Stimulated activated CD8-positive, alpha-beta memory T cell treated with anti-CD3 and anti-CD28 coated beads, Interleukin-15, amount 100 ng/mL, for 4 hours (primary cell): ENCODE measurements at places on chromosomes 6 and 20.

DNA sequence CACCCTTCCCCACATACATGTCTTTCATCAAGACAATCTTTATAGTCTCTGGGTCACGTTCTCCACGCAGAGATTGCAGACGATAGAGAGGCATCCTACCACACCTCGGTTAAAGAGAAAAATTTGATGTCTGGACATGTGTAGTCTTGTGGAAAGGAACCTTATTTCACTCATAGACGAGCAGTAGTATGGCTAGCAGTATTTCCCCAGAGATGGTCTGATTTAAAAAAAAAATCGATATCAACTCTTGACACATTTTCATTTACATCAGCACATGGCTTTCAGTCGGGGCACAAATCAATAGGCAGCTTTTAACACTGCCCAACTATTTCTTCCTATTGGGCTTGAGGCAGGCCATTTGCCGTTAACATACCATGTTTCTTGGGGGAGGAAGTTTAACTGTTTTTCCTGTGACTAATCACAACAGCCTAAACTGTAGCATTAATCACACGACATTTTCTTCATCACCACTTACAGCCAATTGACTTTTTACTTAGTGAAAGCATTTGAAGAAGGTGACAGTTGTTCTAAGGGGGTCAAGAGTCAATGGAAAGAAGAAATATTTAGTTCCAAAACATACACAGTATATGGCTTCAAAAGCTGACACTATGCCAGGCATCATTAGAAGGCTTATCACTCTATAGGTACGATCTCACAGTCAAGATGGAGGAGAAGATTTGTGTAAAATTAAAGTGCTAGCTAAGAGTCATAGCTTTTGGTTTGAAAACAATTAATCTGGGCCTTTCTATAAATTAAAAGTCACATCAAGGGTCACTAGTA, 129.5 kb upstream of the HDAC2 start:
- DNase-seq, result no peak

GRCh38 chr6:159679091-159680077, 13.7 kb downstream of the SOD2 start:
- DNase-seq, result no peak

GRCh38 chr6:99811636-99812035, 182.4 kb downstream of the MCHR2 start:
- DNase-seq, result no peak

- DNase-seq, result no peak
Observed at GRCh38 chr6:47130086-47130485, 88.0 kb upstream of the ADGRF1 start.

DNA sequence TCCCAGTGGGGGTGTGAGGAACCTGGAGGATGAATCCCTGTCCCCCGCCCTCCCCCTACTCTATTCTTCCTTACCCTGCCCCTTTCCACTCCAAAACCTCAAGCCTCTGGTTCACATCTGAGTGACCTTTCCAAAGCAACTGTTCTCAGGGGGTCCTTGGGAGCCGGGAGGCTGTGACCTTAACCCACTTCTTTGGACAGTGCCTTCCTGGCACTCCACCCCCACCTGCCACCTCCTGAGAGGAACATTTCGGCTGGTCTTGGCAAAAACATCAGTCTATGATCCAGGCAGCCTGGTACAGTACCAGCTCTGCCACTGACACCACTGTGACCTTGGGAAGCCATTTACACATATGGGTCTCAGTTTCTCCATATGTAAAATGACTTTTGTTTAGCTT, 121.7 kb downstream of the MRPL14 start:
- DNase-seq, result no peak

- DNase-seq, result no peak
Observed at GRCh38 chr20:41047975-41048305, 19.3 kb downstream of the TOP1 start.

- DNase-seq, result no peak
Observed at GRCh38 chr6:154012852-154013251, 26.2 kb upstream of the OPRM1 start.

DNA sequence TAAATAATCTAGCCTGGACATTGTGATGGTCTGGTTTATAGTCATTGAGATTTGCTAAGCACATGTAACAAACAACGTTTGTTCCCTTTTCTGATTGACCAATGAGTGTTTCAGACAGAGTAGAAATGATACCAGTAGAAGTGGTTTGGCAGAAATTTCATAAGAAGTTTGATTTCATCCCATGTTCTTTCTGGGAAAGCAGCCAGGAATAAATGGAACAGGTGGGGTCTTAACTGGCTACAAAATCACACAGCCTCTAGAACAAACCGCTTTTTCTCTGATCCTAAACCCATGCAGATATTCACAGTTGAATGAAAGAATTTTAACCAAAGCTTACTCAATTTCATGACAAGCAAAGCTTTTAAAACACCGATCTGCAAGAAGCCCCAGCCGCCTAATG, 227.5 kb downstream of the UST start:
- no peak for DNase-seq

- no peak for DNase-seq
Observed at GRCh38 chr20:44111712-44112335, 75.2 kb downstream of the JPH2 start.

DNA sequence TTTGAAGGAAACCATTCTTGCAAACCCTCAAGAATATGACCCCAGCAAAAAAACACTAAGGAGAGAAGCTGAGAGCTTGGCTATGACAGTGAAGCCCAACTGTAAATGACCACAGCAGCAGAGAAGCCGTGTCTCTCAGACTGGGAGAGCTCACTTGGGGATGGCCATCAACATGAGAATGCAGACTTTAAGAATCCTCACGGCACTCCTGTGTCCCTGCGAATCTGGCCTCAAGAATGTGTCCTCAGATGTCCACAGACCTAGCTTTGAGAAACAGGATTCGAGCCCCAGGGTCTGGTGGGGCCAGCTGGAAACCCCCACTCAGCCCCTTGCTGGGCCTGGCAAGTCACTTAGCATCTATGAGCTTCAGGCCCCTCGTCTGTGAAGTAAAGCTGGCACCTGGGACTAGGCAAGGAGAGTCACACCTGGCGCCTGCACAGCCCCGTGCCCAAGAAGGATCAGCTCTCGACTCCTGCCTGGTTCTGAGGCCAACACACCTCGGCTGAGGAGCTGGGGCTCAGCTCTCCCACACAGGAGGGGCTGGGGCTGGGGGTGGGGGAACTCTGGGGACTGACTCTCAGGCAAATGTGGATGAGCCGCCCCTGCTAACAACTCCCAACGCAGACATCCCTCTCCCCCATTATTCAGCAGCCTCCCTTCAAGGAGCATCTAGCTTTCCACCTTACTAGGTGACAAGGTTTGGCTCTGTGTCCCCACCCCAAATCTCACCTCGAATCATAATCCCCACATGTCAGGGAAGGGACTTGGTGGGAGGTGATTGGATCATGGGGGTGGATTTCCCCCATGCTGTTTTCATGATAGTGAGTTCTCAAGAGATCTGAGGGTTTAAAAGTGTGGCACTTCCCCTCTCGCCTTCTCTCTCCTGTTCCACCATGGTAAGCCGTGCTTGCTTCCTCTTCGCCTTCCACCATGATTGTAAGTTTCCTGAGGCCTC, 97.7 kb downstream of the GRM4 start:
- DNase-seq, result no peak

DNA sequence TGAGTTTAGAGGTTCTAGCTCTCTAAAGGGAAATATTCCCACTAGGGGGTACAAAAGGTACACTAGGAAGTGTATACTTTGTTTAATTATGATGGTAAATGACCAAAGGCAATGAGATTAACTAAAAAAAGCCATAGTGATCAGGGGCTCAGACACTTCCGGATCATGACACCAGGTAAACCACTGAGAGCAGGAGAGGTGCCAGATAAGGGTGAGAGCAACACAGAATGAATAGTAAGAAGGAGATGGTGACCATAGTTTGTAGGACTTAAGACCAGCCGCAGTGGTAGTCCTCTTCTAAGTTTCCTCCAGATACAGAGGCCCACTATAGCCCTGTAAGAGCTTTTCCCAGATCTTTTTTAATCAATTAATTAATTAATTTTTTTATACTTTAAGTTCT, 40.8 kb downstream of the OR2J2 start:
- DNase-seq, result no peak

- no peak for DNase-seq
Observed at GRCh38 chr20:16397086-16397485, 176.2 kb downstream of the KIF16B start.

- DNase-seq, result no peak
Observed at GRCh38 chr20:10040070-10040975, 5.5 kb downstream of the ANKEF1 start.

DNA sequence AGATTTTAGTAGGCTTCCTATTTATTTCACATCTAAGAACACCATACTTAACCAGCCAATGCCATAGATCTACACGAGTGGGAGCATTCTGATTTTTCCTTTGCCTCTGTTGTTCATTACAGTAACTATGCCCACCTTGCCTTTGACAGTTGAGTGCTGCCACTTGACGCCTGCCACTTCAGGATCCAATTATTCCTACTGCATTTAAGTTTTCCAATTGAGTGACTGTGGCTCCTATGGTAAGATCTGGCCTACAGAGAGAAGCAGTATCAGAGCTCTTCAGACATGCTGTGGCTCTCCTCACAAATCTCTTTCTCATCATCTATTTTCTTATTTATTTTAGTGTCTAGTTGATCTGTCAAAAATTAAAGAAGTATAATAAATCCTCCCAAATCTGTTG, 403.0 kb upstream of the SPTLC3 start:
- no peak for DNase-seq

GRCh38 chr6:114121913-114122662, 151.1 kb upstream of the HDAC2 start:
- no peak for DNase-seq

GRCh38 chr20:32277361-32278198, at the start of gene KIF3B:
TSS of gene KIF3B (plus strand) at chr20:32277651. CDS start at chr20:32309778, 32,127 bp downstream.
- DNase-seq, result peak; percentile 77

- DNase-seq, result no peak
Observed at GRCh38 chr6:143607168-143607567, 70.6 kb upstream of the PHACTR2 start.

DNA sequence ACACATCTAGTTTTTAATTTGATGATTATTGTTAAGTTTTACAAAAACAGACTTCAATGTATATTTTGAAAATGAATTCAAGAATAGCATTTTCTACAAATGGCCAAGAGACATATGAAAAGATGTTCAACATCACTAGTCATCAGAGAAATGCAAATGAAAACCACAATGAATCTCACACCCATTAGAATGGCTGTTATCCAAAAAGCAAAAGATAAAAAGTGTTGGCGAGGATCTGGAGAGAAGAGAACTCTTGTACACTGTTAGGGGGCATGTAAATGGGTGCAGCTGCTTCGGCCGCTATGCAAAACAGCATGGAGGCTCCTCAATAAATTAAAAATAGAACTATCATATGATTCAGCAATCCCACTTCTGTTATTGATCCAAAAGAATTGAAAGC, 185.8 kb upstream of the CCN2 start:
- DNase-seq, result no peak

- DNase-seq, result no peak
Observed at GRCh38 chr6:112183271-112183671, 71.1 kb downstream of the LAMA4 start.

DNA sequence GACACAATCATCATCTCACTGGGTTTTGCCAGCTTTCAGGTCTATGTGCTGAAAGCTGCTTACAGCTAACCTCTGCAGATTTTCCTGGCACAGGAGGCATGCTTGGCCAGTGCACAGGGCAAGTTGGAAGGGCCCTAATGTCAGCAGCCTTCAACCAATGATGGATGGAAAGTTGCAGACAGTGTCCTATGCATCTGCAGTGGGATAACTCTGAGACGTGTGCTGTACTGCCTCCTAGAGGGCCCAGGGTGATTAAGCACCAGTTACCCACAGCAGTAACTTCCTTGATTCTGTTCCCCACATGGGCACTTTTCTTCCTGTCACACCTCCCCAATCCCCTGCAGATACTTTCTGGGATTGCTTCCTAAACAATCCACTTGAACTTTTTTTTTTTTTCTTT, 38.6 kb downstream of the OVOL2 start:
- DNase-seq, result no peak

DNA sequence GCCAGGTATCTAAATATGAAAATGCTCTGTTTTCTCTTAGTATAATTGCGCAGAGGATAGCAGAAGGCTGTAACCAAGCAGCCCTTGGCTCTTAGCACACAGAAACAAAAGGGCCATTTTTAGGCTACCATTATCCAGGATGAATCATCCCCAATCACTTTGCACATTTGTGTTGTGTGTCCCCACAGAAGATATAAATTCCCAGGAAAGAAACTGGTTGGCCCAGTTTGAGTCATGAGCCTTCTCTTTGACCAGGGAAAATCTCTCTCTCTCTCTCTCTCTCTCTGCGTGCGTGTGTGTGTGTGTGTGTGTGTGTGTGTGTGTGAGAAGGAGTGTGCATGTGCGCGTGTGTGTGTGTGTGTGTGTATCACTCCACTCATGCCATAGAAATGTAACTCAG, 178.5 kb downstream of the FRK start:
- no peak for DNase-seq

DNA sequence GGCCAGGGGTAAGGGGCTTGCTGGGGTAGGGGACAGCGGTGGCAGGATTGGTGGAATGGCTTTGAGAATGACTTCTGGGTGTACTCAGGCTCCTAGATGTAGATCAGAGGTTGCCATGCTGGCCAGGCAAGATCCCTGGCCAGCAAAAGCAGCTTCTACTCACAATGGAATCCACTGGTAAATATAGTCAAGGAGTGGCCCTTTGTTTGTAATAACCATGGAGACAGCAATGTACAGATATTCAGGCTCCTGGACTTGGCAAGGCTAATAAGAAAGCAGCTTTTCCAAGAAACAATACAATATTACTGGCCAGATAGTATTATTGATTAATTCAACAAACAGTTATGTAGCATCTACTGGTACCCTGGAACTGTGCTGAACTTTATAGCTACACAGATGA, 37.9 kb downstream of the CDH26 start:
- DNase-seq, result no peak

DNA sequence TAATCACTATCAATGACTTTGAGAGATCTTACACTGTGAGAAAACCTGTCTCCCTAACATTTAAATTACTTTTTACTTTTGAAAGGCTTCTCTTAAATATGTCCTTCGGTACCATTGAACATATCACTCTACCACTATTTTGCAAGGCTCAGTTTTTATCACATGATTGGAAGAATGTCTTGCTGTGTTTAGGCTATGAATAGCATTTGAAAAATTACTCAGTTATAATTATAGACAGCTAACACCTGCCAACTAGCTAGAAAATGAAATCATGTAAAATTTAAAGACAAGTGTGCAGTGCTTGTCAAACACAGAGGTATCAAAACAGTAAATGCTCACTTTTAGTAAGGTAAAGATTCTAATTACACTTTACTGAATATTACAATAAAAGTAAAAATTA, 11.0 kb downstream of the SESN1 start:
- no peak for DNase-seq

DNA sequence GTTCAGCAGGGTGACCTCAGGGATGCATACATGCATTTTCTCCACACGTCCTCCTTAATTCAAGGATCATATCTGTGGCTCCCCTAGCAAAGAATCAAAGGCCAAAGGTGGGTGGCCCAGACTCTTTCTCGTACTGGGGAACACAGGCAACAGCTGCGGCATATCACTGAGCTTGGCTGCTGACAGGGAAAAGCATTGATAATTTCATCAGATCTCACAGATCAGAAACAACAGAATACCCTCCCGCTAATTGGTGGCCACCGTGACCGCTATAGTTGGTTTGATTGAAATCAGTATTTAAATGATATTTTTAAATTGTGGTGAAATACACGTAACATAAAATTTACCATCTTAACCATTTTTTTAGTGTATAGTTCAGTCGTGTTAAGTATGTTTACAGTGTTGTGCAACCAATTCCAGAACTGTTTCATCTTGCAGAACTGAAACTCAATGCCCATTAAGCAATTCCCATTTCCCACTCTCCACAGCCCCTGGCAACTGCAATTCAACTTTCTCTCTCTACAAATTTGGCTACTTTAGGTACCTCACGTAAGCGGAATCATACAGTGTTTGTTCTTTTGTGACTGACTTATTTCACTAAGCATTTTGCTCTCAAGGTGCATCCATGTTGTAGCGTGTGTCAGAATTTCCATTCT, 74.7 kb upstream of the TMEM170B start:
- DNase-seq, result no peak
